Activated CD4-positive, alpha-beta T cell treated with anti-CD3 and anti-CD28 coated beads, Interleukin-2, amount 50 U/mL, for 48 hours (primary cell): ENCODE measurements at places on chromosomes 2 and 18.
A peak's percentile ranks its signal among the peaks of the same experiment; 100 is the strongest.

GRCh38 chr2:181262782-181263181 lies 194.4 kb upstream of the ITGA4 start:
- no peak for DNase-seq

GRCh38 chr2:196249860-196250259 lies 78.5 kb upstream of the STK17B start:
- DNase-seq = no peak

DNA sequence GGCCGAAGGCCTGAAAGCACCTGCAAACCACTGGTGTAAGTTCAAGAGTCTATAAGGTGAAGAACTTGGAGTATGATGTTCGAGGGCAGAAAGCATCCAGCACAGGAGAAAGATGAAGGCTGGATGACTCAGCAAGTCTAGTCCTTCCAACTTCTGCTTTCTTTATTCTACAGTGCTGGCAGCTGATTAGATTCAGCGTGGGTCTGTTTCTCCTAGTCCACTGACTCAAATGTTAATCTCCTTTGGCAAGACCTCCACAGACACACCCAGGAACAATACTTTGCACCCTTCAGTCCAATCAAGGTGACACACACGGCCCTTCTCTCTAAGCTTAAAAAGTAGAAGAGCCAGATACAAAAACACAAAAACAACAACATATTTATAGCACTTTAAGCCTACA lies 43.4 kb downstream of the NMS start:
- no peak for DNase-seq

- DNase-seq = no peak
These were observed 23.1 kb downstream of the PPM1B start for GRCh38 chr2:44191739-44192138.

DNA sequence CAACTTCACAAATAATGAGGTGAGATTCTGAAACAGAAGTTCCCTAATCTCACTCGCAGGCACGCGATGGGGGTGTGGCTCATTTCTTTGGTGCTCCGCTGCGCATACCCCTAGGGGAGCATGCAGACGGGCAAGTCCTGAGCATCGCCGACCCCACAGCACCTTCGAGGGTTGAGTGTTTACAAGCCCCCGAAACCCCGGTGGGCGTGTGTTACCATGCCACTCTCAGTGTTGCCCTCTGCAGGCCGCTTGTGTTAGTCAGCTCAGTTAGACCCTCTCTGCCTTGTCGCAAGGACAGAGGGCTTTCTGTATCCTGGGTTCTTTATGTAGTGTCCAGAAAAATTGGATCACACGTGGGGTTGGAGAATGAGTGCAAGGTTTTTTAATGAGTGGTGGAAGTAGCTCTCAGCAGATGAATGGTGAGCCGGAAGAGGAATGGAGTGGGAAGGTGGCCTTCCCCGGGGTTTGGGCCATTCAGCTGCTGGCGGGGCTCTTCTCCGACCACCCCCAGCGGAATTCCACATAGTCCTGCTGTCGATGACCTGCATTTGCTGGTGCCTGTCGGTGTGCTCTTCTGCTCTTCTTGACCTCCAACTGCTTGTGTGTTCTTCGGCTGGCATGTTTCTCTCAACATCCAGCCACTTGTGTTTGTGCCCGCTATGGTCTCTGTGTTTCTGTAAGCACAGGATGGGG lies 191.3 kb downstream of the RPRM start:
- no peak for DNase-seq

DNA sequence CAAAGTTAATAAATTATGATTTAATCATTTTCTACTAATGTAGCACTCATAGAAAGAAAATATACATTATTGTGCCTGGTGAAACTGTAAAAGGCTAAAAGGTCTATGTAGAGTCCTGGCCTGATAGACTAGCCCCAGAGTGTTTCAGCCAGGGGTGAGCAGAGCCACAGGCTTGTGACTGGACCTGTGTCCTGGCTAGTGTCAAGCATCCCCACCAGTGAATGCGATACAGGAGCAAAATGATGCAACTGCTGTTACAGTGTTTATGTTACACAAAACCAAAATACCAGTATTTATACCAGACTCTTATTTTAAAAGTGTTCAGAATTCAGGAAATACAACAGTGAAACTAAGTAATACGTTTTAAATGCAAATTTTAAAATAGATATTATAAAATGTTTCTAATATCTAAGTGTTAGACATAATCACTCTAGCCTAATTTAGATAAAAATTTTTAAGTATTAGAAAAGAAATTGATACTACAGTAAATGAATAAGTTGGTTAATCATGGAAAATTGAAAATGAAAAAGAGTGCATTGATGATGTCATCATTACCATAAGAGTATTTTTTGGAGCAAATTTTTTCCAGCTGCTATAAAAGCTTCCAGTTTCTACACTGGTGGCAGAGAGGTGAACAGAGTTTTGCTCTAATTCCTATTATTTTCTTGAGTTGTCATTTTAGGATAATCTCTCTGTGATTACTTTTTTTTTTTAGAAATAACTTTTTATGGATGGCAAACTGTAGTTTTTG lies 6.2 kb upstream of the TSPYL6 start:
- no peak for DNase-seq

DNA sequence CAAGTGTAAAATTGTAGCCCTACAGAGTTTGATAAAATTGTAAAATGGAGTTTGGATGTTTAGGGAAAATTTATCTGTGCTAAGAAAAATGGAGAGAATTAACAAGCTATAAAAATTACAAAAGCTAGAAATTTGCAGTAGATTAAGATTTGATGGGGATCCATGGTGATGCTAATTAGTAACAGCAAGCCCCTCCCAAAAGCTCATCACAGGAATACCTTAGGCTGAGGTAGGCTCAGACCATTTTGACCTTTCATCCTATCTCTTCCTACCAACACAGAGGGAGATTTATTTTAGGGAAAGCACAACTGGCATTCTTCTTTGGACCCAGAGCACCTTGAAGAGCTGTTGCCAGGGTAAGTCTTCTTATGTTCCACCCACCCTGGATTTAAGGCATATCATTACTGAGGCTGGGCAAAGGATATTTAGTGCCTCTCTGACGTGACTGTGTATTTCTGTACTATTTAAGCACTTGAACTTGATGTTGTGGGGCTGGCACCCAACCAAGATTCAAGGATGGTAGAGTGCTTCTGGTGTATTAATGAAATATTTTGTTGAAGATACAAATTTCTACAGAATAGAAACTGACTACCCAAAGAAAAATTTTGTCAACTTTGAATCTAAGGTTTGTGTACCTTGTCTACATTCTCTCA lies 70.8 kb upstream of the SLC39A10 start:
- no peak for DNase-seq

- no peak for DNase-seq
These were observed 35.1 kb downstream of the MAL start for GRCh38 chr2:95060446-95061118.

GRCh38 chr18:53551868-53552426 lies 672.5 kb downstream of the MBD2 start:
- DNase-seq = no peak

DNA sequence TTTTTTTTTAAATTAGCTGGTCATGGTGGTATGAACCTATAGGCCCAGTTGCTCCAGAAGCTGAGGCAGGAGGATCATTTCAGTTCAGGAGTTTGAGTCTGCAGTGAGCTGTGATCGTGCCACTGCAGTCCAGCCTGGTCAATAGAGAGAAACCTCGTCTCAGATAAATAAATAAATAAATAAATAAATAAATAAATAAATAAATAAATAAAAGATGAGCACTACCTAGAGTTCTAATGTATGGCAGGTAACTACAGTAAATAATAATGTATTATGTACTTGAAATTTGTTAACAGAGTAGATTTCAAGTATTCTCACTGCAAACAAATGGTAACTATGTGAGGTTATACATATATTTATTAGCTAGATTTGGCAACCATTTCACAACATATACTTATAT lies 697.9 kb upstream of the ID2 start:
- no peak for DNase-seq

DNA sequence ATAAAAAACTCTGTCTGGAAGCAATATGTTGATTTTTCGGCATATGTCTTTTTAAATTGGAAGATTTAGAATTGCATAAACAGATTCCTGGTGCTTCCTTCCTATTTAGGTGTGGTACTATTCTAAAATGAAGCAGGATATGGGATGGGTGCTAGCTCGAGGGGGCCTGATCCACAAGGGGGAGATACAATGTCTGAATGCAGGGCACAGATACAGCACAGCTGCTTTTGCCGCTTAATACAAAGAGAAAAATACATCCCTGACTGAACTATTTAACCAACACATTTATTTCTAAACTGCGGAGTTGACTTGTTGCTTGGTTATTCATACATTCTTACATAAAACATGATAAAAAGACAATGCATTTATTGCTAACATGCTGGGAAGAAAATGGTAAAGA lies 169.1 kb downstream of the TMEFF2 start:
- no peak for DNase-seq

GRCh38 chr2:72955228-72956049 lies 38.1 kb downstream of the EMX1 start:
- DNase-seq = no peak

GRCh38 chr2:25297738-25298137 lies 44.0 kb downstream of the DNMT3A start:
- DNase-seq = no peak

DNA sequence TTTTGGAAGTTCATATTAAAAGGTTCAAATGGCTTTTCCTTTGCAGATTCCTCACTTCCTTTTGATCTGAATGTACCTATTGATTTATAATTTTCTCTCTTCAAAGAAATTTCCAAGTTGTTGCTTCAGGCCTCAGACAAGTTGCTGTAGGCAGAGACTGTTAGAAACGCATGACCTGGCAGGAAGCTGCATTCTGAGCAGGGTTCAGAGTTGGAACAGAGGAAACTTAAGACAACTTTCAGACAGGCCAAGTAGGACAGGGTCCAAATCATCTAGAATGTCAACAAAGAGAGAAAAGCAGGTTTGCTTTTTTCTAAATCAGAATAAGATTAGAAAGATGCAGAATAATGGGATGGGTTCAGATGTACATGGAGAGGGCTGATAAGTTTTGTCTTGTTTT lies 416.3 kb downstream of the LRP1B start:
- DNase-seq = no peak

GRCh38 chr18:42657551-42657950 lies 457.9 kb downstream of the RIT2 start:
- DNase-seq = no peak

GRCh38 chr2:207697411-207697810 lies 14.0 kb upstream of the CCNYL1 start:
- DNase-seq = no peak

DNA sequence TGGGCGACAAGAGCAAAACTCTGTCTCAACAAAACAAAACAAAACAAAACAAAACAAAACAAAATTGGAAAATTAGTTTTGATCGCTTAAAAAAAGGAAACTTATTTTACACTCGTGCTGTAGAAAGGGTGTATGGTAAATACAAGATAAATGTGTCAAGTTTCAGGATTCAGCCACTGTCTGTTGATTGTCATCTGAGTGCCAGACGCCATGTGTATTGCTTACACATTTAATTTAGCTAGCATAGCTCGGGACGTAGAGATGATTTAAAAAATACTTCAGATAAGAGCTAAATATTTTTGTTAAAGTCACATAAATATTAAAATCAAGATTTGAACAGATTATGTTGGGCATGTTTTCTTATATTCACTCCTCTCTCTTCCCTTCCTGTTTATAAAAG lies 568.1 kb upstream of the ZNF804A start:
- no peak for DNase-seq

DNA sequence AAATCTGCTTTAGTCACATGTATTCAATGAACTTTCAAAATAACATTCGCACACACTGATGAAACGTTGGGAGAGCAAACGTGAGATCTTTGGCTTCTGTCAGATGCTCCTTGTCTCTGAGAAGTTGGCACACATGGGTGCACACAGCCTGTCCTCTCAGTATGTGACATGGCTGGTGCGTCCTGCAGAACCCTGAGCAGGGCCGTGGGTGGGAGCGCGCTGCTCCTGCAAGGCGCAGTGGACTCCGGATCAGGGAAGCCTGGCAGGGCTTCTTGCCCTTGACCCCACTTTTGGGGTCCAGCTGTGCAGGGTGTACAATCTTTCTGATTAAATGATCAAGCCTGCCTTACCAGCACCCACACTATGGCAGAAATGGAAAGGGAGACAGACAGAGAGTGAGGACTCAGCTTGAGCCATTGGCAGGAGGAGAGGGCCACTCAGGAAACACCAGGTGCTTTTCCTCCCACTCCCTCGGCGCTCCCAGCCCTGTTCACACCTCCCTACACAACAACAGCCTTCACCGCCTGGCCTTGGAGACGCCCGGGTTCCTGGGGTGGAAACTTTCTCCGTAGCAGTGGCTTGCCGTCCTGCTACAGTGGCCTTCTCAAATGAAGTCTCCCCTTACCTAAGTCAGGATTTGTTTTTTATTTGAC lies 108.4 kb upstream of the SNTG2 start:
- no peak for DNase-seq

DNA sequence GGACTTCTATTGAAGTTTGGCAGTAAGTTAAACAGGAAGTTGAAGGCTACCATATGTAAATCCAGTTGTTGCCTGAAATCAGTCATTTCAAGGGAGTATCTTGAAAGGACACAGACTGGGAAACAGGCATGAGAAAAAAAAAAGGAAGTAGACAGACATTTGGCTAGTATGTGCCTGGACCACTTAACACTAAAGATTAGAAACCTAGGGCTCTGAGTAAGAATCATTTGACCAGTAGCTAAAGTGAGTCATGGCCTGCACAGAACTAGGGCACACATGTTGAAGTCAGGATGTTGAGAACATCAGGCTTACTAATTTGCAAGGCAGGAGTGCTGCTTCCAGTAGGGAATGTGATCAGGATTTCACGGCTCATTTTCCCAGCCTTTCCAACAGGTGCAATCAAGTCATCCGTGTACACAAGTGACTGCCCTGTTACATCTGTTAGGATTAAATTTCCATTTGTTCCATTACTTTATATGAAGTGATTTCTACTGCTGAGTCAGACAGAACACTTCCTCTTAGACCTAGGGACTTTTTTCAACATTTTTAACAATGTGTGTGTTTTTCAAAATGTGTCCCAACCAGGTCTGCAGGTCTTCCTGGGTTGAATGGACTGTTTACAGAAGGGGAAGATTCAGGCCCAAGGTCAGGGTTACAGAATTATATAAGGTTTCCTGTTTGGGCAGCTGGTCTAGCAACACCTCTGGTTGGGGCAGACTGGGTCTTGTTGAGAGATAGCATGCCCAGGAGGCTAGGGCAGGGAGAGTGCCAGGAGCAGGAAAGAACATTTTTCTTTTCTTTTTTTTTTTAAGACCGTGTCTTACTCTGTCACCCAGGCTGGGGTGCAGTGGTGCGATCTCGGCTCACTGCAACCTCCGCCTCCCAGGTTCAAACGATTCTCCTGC lies 145.6 kb downstream of the TGIF1 start:
- DNase-seq = peak; percentile 58

- no peak for DNase-seq
These were observed 1279.7 kb upstream of the ZEB2 start for GRCh38 chr2:145799595-145800108.

GRCh38 chr2:173792741-173793140 lies 172.4 kb downstream of the SP3 start:
- DNase-seq = no peak

GRCh38 chr18:64699081-64699480 lies 550.2 kb upstream of the LINC00305 start:
- no peak for DNase-seq

DNA sequence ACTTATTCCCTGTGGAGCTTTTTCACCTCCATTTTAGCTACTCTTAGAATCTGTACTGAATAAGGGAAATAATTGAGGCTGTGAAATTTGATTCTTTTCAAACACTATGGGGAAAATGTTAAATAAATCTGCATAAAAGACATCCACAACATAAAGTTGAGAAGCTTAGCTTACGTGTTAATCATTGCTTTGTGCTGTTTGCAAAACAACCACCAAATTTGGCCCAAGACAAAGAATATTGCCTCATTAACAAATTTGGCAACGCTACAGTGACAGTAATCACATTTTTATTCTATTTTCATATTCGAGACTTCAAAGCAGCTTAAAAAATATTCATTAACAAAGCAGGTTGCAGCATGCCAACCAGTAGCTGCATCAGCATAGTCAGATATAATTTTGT lies 437.6 kb downstream of the DPP10 start:
- no peak for DNase-seq
